ENCODE measurements at places on chromosomes 2 and 18.

- DNase-seq = no peak
Measured at GRCh38 chr2:96838345-96839292, 5.2 kb downstream of the ANKRD23 start.

DNA sequence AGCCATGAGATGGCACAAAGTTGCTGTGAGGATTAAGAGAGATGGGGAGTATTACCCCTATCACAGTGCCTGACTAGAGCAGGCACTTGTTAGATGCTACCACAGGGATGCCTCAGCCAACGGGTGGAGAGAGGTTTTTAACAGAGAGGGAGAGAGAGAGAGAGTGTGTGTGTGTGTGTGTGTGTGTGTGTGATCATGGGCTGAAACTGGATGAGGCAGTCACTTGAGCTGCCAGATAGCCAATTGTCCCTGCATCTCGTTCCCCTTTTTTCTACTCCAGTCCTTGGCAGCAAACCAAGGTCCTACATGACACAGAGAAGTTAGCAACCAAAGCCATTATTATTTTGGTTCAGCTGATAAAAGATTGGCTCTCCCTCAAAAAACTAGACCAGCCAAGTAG, 3.0 kb downstream of the CD8A start:
- no peak for DNase-seq

GRCh38 chr2:239960929-239961661, 64.0 kb downstream of the NDUFA10 start:
- DNase-seq = no peak

- peak; percentile 70 for DNase-seq
Measured at GRCh38 chr2:28452534-28453081, 43.3 kb upstream of the PLB1 start.

GRCh38 chr2:223937535-223937934, 7.6 kb downstream of the WDFY1 start:
- no peak for DNase-seq

GRCh38 chr2:234680688-234681619, 184.1 kb upstream of the ARL4C start:
- DNase-seq = no peak

DNA sequence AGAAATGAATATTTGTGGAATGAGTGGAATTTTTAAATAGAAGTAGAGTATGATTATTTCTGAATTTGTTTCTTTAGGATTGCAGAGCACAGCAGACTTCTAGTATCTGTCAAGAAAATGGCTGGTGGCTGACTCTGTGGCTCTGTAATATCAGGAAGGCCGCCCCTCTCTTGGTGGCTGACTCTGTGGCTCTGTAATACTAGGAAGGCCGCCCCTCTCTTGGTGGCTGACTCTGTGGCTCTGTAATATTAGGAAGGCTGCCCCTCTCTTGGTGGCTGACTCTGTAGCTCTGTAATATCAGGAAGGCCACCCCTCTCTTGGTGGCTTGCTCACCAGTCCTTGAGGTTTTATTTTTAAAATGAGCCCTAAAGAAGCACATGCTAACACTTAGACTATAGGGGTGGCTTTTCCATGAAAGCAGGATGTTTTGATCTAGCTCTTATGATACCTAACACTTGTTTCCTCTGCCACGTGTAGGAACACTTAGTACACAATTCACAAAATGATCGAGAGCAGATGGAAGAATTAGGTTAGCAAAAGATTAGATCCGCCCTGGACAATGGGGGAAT, 85.1 kb upstream of the TTC39C start:
- DNase-seq = no peak

GRCh38 chr2:29951576-29951975, 30.2 kb upstream of the ALK start:
- no peak for DNase-seq

GRCh38 chr2:163593982-163594381, 141.8 kb downstream of the FIGN start:
- no peak for DNase-seq

- peak; percentile 3 for DNase-seq
Measured at GRCh38 chr18:55321265-55322177, 266.5 kb downstream of the TCF4 start.

GRCh38 chr2:14454202-14454601, 178.3 kb upstream of the LRATD1 start:
- no peak for DNase-seq

GRCh38 chr2:352696-353095, 64.8 kb upstream of the ALKAL2 start:
- DNase-seq = no peak

DNA sequence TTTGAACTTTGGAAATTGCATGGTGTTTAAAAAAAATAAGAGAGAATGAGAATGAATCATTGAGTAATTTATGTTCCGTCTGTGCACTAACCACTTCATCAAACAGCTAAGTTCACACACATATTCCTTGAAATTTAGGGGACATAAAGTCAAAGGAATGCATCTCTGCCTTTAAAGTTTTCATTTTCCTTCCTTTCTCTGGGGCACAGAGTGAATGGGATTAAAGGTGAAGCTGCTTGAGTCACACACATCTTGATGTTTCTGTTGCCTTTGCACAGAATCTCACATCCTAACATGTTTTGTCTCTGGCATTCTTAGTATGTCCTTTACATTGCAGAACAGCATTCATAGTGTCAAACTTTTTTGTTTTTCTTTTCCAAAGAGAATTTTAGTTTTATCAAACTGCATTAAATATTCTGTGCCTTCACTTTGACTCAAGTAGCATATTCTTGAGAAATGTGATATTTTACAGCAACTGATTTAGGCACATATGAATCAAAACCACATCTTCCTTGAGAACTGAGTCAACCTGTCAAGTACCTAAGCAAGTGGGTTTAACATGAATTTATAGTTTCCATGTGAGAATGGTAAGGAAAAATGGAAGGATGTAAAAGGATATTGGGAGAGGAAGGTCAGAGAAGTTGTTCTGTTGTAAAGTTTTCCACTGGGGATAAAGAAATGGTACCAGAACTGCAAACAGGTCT, 169.1 kb upstream of the THUMPD2 start:
- DNase-seq = no peak

GRCh38 chr18:30486856-30487255, 555.7 kb downstream of the DSC3 start:
- DNase-seq = no peak

- DNase-seq = no peak
Measured at GRCh38 chr2:190352668-190353536, 9.5 kb downstream of the INPP1 start.

GRCh38 chr2:128346291-128347170, 27.9 kb upstream of the HS6ST1 start:
- no peak for DNase-seq

- no peak for DNase-seq
Measured at GRCh38 chr2:6148882-6149281, 456.7 kb downstream of the SOX11 start.

DNA sequence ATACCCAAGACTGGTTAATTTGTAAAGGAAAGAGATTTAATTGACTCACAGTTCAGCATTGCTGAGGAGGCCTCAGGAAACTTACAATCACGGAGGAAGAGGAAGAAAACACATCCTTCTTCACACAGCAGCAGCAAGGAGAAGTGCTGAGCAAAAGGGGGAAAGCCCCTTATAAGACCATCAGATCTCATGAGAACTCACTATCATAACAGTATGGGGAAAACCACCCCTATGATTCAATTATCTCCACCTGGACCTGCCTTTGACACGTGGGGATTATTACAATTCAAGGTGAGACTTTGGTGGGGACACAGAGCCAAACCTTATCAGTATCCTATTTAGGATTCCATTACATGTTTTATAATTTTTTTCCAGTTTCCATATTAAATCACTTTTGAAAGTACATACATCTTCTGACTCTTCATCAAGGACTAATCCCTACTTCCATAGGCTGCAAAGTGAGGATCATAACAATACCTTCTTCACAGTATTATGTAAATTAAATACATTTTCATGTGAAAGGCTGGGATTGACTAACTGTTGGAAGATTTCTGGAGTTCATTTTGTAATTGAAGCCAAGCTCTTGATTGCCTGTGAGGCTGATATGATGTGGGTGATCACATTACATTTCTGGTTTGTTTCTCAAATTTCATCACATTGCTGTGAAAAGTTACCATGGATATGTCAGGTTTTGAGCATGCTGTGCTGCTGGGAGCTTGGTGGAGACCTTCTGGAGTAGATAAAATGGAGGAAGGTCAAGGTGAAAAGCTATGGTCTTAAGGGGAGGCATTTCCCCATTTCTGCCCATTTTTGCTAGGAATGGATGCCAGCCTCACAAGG, 31.7 kb upstream of the CERS6 start:
- no peak for DNase-seq

DNA sequence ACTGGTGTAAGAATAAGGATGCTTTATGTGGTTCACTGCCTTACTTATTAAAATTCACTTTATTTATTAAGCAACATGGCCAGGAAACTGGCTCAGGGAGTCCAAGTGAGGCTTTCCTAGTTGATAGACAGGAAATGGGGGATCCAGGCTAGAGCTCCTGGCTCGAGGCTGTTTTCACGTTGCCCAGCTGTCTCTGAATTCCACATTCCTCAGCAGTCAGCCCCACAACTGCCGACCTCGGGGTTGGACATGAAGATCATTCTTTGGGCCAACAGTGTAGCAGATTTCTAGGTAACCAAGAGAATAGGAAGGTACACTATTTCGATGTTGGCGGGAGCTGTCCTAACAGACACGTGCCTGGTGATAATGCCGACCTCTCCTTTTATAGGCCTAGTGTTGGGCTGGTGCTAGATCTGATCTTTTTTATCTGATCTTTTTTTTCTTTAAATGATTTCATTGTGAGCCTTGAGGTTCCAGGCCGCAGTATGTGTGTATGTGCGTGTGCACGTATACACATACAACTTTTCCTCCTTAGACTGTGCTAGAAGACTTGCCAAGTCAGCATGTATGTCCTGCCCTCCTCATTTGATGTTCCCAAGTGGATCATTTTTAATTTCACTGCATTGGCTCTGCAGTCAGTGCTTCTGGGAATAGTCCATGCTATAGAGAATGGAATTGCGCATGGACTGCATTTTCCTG, 103.5 kb downstream of the CABLES1 start:
- DNase-seq = no peak

Measured in stimulated activated CD4-positive, alpha-beta T cell treated with anti-CD3 and anti-CD28 coated beads, Interleukin-15, amount 100 ng/mL, for 1 hour (primary cell).